ENCODE measurements at places on chromosomes 3 and 15.

- no peak for DNase-seq
These were observed 58.6 kb downstream of the MED12L start for GRCh38 chr3:151144016-151144415.

- no peak for DNase-seq
These were observed 47.4 kb upstream of the UBE2E1 start for GRCh38 chr3:23758253-23758838.

- DNase-seq: no peak
These were observed 5.3 kb downstream of the BRPF1 start for GRCh38 chr3:9736831-9737230.

GRCh38 chr15:48800811-48801455, 9.9 kb downstream of the CEP152 start:
- peak; percentile 48 for DNase-seq

DNA sequence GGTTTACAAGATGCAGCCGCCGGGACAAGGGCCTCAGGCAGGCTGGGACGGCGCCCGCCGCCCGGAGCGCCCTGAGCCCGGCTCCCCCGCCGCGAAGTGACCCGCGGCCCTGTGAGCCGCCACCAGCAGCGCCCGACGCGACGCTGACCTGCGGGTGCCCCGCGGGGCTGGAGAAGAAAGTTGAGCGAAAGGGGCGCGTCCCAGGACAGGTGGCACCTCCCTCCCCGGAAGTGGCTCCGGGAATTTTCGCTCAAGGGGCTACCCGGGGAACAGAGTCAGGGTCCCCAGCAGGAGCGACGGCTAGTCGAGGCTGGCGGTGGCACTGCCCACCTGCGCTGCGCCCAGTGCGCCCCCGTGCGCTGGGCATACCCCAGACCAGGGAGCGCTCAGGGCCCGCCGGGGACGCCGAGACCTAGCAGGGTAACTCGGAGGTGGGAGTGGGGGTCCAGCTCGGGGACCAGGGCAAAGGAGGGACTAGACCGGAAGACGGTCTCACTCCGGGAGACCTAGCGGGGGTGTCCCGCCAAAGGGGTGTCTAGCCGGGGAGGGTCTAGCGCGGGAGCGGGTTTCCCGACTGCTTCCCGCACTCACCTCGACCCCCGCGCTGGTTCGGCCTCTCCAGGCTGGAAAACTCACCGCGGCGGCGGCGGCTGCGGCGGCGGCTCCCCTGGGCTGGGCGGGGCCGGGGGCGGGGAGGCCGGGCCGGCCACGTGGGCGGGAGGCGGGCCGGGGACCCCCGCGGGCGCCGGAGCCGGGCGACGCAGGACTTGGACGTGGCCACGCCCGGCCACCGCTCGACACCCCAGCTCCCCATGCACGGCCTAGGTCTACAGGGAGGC, 18.4 kb downstream of the SPATA12 start:
- no peak for DNase-seq

GRCh38 chr3:77079988-77080610, 40.2 kb downstream of the ROBO2 start:
- DNase-seq: no peak

DNA sequence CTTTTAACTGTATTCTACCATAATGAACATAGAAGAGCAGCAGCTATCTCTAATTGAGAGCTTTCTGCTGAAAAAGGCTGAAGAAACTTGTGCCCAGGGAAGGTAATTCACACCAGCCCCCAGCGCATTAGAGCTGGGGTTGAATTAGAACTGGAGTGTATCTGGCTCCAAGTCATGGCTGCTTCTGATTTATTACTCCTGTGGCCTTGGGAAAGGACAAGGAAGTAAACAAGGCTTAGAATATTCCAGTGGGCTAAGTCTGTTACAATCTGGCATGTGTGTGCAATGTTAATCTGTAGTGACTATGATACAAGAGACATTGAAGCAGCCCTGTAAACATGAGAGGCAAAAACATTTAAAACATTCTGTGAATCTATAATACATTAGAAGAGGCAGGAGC, 18.1 kb downstream of the CPA3 start:
- no peak for DNase-seq

DNA sequence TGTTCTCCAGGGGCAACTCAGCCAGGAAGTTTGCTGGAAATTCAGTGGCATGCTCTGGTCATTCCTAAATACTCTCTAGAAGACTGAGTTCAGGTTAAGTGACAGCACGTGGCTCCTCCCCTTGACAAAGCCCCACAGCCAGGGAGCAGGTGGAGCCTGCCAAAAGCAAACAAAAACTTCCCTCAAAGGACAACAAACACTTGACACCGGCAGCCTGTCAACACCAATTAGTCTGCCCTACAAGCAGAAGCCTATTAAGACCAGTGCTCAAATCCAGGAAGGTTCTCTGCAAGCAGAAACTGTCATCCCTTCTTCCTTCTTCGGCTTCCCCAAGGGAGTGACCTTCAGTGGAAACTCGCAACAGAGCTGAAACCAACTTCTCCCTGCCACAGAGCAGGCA, 5.0 kb downstream of the MEX3B start:
- DNase-seq: no peak

DNA sequence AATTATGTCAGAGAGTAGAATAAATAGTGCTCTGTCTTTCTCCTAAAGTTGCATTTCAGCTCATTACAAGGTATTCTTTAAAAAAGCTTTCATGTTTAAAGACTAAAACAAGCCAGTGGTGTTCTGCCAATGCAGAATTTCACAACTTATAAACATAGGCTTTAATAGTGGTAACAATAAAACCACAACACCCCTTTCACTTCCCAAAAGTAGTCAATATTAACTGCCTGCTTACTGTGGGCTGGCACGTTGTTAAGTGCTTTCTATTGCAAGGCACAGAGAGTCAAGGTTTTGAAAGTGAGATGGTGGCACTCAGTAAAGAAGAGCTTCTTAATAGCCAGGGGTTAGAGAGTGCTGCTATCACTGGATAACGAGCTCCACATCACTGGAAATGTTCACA, 8.4 kb upstream of the RTP1 start:
- peak; percentile 66 for DNase-seq

DNA sequence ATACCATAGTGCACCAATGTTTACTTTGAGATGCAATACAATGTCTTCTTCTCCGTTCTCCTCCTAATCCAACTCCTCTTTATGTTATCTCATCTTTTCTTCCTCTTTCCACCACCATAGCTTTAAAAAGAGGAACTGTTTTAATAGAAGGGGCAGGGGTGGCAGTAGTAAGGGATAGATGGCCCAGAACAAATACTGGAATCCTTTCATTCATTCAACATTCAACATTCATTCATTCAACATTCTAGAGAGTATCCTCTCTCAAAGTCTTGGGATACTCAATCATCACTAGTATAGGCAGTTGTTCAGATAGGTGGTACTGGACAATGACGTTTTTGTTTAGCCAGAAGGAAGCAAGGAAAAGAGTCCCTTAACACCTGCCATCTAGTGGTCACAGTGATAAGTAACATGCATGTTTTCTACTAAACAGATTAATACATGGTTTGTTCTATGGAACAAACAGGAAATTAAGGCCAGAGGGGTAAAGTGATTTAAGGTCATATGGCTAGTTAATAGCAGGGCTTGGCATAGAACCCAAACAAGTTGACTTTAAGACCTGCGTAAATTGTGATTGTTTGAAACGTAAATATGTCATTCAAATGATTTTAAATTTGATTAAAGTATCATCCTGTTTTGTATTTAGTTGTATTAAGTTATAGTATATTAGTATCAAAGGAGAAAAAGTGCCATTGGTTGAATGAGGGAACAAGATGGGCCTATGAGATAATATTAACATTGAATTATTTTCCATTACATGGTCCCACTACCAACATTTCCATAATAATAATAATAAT, 26.9 kb upstream of the EHHADH start:
- peak; percentile 42 for DNase-seq

DNA sequence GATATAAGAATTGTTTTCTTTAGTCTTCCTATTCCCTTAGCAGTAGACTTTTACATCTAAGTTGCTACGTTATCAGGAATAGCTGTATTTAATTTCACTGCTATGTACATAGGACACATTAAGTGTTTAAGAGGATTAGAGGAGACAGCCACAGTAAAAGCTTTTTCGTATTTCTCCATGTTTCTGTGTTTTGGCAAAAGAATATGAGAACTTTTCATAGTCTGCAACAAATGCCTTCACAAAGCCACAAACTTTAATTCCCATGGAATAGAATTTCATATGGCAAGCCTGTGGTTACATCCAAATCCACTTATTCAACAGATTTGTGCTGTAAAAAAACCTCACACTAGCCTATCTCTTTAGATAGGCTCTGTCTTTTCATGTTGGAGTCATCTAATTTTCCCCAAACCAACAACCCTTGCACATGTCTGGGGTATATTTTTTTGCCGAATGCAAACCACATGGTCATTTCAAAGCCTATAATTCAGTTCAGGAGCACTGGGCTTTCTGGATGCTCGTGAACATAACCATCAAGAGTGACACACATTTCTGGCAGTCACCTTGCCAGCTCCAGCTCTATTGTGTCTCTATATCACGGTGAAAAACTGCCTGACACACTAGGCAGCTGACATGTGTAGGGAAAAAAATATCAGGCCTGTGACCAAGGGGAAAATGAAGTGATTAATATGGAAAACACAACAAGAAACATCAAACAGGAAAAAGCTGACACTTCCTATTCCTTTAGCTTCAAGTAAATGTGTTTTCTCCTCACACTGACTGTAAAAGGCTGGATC, 19.2 kb downstream of the PLD1 start:
- peak; percentile 54 for DNase-seq

GRCh38 chr15:63389902-63390670, 8.4 kb upstream of the CA12 start:
- no peak for DNase-seq

- DNase-seq: no peak
These were observed 143.7 kb upstream of the ZNF385D start for GRCh38 chr3:21894459-21895340.

DNA sequence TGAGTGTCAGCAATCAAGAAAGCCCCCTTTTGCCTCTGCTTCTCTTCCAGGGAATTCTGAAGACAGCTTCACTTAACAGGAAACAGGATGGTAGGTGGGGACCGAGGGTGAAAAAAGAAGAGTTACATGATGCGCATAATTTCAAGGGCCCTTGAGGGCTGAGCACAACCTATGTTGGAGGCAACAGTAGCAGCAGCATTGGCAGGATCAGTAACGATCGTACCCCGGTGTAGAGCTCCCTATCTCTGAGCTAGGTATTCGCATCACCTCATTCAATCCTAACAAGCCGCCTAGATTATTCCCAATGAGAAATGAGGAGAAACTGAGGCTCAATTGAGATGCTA, 432 bp upstream of the RAD54L2 start:
- no peak for DNase-seq

GRCh38 chr3:174229916-174230315, 629.2 kb upstream of the NAALADL2 start:
- peak; percentile 18 for DNase-seq

DNA sequence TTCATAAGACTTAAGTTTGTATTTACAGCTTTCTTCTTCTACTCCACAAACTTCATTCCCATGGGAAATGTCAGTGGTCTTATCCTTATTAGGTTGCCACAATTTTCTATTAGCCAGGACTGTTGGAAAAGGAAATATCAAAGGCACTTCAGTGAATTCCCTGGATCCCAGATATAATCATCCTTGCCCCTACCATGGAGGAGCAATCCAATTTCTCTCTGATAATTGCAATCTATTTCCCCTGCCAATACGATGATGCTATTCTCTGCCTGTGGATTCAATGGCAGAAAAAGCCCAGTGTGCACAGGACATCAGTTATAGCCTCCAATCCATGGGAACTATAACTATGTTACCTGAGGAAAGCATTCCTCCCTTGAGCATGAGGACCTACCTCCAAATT, 536.4 kb upstream of the UBE2E2 start:
- no peak for DNase-seq

- peak; percentile 11 for DNase-seq
These were observed 347.3 kb downstream of the CNTN3 start for GRCh38 chr3:74267131-74267530.

GRCh38 chr3:178743297-178743696, 207.1 kb downstream of the KCNMB2 start:
- DNase-seq: no peak

DNA sequence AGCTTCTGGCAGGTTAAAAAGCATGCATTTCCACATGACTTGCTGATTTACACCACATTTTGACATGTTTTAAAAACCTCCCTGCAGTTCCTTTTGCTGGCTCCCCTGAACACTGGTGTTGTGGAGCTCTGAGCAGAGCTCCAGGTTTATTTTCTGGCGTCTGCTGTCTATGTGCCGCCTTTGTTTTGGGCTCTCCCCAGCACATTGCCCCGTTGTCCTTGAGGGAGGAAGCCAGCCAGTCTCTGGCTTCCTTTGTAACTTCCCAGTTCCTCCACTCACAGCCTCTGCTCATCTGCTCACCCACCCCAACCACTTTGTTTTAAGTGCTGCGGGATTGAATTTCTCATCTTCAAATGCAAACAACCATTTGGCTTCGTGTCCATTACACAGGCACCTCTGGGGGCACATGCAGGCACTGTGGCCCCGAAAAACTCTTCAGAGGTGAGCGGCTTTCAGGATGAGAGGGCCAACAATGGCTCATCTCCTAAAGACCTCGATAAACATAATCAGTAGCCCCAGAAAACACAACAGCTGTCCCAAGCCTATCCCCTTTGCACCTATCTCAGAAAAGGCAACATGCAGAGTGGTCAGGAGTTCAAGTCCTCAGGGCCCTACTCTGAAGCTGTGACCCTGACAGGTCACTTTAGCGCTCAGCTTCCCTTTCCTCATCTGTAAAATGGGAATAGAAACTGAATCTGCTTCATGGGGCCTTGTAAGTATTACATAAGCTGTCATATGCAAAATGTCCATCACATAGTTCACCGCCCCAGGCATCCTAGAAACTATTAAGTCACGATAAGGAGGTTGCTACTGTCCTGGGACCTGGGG, 1.3 kb upstream of the MEF2A start:
- peak; percentile 24 for DNase-seq

DNA sequence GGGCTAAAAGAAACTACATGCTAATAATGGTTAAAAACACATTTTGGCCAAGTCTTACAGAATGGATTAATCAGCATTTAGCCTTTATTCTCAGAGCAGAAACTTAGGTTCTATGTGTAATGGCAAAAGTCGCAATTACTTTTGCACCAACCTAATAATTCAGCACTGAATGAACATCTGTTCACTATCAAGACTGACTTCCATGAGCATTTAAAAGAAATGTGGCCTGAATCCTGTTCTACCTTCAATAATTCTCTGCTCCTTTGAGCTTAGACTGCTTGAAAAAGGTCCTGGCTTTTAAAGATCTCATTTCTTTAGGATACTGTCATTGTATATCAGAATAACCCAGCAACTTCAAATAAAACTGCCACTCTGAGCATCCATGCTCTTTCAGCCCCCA, 145.9 kb downstream of the PDZRN3 start:
- DNase-seq: no peak

- DNase-seq: peak; percentile 81
These were observed 583.8 kb downstream of the FOXP1 start for GRCh38 chr3:70999730-71000129.

Data from fibroblast of gingiva (primary cell).